DND-41 (cell line): ENCODE measurements at places on chromosomes 1 and 21.

GRCh38 chr1:175935166-175935565, 191.8 kb upstream of the TNR start:
- no peak overlapping the region for H3K27ac ChIP-seq
- H3K4me3 ChIP-seq: no peak overlapping the region
- H3K36me3 ChIP-seq: peaks cover 19% of the 10 kb centered on the region
- DNase-seq: no peak
- no peaks in the 10 kb centered on the region for H3K27me3 ChIP-seq

- H3K4me1 ChIP-seq: no peaks in the 10 kb centered on the region
- H3K4me3 ChIP-seq: no peak overlapping the region
- H3K36me3 ChIP-seq: no peaks in the 10 kb centered on the region
- no peak for DNase-seq
- H3K27ac ChIP-seq: no peak overlapping the region
- H3K27me3 ChIP-seq: no peaks in the 10 kb centered on the region
Measured at GRCh38 chr1:151486557-151486956, 24.6 kb upstream of the CGN start.

DNA sequence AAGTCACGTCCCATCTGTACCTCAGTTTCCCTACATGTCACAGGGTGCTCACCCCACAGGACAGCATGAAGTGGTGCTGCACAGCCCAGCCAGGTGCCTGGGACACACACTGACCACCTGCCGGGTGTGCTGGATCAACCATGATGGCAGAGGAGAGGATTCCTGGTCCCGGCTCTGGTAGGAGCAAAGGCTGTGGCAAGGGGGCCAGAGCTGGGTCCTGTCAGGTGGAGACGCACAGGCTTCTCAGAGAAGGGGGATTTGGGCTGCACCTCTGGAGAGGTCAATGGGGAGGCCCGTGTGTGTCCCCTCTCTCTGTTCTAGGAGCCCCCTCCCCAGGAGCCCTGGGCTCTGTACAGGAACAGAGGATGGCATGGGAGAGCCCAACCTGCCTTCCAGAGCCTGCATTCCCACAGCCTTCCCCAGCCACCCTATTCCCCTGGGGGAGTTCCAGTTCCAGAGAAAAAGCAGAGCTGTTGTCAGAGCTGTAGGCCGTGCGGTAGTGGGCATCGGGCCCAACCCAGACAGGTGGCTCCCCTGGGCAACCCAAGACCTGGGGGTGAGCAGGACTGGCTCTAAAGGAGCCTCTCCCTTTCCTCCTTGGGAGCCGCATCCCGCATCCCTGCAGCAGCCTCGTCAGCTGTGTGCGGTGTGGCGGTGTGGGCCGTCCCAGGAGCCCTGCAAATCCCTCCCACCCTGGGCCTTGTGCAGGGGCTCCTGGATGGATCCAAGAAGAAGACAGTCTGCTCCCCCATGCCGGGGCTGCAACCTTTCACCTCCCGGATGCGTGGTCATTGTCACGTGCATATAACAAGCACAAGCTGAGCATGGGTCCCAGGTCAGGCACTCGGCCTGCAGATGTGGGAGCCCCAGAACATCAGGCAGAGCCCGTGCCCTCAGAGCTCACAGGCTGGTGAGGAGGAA, 2.9 kb upstream of the TFF3 start:
- H3K27me3 ChIP-seq: no peaks in the 10 kb centered on the region
- no peak for DNase-seq
- no peak overlapping the region for H3K27ac ChIP-seq

GRCh38 chr1:208115924-208116640, 128.1 kb downstream of the PLXNA2 start:
- no peak overlapping the region for H3K27ac ChIP-seq
- H3K4me1 ChIP-seq: no peaks in the 10 kb centered on the region
- H3K4me3 ChIP-seq: no peak overlapping the region
- H3K27me3 ChIP-seq: peaks cover 3% of the 10 kb centered on the region

DNA sequence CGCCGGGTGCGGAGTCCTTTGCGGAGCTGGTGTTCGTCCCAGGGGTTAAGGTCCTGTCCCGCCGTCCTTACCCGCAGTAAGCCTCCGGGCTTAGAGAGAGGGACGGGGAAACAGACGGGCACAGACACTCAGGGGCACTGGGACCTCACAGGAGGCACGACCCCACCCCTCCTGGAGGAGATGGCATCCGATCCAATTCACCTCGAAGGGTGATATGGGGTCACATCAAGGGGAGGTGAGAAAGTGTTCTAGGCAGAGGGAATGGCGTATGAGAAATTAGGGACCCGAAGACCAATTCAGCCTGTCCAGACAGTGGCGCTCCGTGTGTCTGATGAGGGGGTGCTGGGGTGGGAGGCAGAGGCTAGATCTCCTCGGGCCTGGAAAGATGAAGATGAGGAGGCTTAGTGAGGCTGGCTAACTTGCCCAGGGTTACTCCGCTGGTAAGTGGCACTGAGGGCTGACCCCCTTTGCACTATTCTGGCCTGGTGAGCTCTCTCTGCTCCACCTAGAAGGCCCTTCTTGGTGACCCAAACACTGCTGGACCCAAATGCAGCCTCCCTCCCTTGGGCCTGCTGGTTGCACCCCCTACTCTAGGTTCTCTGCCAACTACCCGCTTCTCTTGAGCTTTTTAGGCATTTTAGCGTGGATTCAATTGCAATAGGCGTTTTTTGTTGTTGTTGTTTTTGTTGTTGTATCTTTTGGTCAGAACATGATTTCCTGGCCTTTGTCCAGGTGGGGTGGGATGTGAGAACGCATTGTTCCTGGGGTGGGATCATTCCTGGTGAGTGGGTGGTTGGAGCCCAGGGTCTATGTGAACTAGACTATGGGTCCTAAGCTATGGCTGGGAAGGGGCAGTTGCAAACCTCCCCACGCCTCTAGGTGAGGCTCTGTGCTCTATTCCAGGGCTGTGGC, 12.3 kb downstream of the BTBD19 start:
- no peak for DNase-seq
- no peaks in the 10 kb centered on the region for H3K36me3 ChIP-seq
- peak overlapping the region; percentile 62 for H3K4me3 ChIP-seq
- peaks cover 37% of the 10 kb centered on the region for H3K4me1 ChIP-seq
- no peaks in the 10 kb centered on the region for H3K27me3 ChIP-seq

DNA sequence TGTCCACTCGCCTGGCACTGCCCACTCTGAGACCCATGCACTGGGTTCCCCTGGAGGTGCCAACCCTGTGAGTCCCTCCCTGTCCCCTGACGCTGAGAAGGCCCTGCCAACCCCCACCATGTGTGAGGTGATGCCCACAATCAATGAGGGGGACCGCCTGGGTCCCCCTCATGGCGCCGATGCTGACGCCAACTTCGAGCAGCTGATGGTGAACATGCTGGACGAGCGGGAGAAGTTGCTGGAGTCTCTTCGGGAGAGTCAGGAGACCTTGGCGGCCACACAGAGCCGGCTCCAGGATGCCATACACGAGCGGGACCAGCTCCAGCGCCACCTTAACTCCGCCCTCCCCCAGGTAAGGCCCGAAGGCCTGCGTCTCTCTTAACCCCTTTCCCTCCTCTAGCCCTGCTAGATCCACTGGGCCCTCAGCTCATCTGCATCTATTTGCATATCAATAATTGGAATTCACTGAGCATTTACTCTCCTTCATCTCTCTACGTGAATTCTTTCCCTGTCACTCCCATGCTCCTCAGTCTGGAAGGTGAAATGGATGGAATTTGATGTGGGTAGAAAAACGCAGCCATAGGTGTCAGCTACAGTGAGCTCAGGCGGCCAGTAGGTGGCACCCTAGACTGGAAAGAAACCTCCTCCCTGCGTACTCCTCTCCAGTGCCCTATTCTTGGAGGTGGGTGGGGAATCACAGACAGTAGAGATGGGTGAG, 12.8 kb downstream of the PPFIA4 start:
- H3K27ac ChIP-seq: no peak overlapping the region
- no peak overlapping the region for H3K4me3 ChIP-seq
- DNase-seq: peak; percentile 71
- peaks cover 16% of the 10 kb centered on the region for H3K27me3 ChIP-seq

DNA sequence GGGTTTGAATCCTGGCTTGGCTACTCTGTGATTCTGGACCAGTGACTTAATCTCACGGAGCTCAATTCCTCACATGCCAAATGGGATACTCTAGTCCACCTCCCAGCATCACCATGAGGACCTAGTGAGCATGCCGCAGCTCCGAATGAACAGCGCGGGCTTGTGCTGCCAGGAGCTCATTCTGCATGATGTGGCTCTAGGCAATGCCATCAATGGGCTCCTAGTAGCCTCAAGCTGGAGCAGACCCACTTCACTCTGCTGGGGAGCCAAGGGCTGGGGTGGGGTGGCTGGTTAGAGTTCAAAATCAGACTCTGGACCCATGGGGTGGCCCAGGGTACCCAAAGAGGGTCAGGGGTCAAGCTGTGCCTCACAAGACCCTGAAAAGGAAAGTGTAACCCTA, 41.5 kb downstream of the CDK18 start:
- H3K4me3 ChIP-seq: no peak overlapping the region
- peaks cover 21% of the 10 kb centered on the region for H3K27me3 ChIP-seq
- DNase-seq: no peak
- no peak overlapping the region for H3K27ac ChIP-seq
